Lung microvascular endothelial cell (primary cell): ENCODE measurements at places on chromosomes 13 and 19.

- DNase-seq = peak; percentile 70
These were observed 1.1 kb downstream of the NAXD start for GRCh38 chr13:110616103-110617101.

DNA sequence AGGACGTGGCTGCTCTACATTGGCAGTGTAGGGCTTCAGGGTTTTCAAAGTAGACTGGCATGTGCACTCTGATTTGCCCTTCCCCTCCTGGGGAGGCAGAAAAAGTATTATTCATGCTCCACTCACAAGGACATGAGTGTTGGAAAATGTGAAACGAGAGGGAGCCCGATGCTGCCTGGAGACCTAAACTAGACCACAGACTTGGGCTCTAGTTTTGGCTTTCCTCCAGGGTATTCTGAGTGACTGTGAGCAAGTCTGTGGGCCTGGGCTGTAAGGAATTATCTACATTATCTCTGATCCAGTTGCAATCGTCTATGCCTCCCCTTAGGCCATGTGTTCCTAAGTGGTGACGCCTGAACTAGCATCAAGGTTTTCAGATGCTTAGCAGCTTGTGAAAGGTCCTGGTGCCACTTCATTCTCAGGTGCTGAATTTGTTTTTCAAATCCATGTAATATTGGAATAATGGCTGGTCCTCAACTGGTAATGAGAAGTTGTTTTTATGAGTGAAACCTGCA lies 55.0 kb downstream of the MRPL57 start:
- no peak for DNase-seq

DNA sequence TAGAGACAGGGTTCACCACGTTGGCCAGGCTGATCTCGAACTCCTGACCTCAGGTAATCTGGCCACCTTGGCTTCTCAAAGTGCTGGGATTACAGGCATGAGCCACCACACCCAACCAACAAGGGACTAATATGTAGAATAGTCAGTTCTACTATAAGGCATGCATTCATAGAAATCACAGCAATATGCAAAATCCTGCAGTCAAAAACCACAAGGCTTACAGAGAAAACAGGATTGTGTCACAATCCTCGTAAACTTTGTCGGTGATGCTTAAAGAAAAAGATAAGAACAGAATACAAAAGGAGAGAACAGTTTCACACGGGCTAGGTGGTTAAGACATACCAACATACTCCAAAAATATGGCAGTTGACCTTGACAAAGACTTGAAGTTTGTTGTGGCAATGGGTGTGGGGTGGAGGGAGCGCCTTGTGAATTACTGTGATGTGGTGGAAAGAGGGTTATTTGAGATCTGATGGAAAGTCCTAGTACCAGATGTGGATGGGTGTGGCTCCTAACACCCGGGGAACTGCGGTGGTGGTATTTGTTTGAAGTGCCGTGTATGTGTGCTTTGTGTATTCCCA lies 12.4 kb downstream of the NOSIP start:
- no peak for DNase-seq

DNA sequence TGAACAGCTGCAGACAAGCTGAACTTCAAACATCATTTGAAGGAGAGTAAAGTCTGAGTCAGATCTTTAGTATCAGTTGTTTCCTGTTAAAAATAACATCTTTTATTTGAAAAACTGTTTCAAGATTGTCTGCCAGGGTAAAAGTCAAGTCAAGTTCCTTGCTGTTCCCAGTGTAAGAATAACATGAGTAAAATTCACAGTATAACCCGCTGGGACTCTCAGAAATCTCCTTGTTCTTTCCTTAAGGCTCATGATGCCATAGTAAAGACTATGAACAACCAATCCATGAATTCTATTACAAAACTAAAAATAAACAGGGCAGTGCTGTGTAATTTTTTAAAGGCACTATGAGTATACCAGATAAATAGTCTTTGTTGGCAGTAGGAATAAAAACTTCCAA lies 112.9 kb downstream of the IRS2 start:
- no peak for DNase-seq

GRCh38 chr13:28535734-28536133 lies 40.8 kb upstream of the FLT1 start:
- no peak for DNase-seq

DNA sequence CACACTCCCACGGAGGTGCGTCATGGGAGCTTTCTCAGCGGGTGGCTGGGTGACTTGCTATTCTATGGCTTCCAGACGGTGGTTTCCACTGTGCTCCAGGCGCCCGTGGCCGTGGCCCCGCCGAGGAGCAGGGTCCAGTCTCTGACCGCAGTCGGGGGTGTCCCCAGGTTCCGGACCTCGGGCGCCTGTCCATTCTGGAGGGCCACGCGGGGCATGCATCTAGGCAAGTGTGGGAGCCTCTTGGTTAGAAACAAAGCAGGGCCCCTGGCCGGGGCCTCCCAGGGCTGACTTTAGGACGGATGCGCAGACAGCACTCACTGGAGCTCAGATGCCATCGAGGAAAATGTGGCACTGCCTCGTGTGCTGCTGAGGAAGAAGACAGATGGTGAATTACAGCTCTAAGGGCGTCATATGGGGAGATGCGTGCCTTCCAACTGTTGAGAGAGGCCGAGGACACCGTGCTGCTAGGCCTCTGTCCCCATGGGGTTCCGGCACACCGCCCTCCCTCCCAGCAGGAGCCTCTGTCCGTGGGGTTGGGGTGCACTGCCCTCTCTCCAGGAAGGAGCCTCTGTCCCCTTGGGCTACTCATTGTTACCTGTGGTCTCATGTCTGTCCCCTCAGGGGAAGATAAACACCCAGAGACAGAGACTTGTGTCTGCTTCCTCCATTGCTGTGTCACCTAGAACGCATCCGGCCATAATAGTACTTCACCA lies 38.1 kb downstream of the TMEM255B start:
- DNase-seq = no peak

DNA sequence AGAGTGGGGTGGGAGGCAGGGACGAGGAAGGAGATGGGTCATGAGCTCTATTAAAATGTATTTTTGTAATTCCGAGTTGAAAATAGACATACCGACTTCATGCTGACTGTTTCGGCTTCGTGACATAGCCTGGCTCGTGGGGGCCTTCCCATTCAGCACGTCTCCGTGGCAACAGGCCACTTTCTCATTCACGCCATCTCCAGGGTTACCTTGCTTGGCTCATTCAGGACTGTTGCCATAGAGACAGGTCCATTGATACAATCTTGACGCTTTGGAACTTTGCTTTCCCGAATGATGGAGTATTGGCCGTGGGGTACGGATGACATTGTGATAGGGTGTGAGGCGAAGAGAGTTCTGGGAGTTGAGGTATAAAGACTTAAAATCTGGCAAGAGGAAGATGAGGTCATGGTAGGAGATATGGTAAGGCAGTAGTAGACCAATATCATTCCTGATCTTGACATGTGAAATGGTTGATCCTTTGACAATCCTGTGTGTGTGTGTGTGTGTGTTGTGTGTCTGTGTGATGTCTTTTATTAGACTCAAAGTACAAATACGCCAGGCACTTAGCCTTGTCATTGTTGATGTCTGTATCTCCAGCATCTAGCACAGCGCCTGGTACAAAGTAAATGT lies 97.3 kb downstream of the CACNA1A start:
- DNase-seq = no peak

DNA sequence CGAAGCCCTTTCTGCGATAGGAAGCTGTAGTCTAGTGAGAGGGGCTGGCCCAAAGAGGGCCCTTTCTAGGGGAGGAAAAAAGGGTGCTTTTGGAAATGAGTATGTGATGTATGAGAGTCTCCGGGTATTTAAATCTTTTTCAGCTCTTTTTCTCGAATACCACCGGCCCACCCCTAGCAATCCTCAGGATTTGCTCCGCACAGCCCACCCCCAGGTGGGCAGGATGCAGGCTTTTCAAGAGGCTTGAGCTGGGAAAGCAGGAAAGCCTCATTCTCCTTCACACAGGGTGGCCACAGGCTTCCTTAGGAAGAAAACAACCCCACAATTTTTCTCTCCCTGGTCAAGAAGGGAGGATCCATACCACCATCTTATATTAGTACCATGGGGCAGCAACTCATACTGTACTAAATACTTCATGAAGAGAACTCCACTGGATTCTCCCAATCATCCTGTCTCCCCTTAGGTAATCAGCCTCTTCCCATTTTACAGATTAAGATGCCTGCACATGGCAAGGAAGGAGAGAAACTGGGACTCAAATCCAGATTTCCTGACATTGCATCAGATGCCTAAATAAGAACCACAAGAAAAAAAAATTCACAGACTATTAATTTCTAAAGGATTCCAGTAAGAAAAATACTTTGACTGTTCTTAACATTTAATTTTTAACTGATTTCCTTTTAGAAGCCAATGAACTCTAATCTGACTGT lies 84.4 kb downstream of the STK24 start:
- DNase-seq = no peak

DNA sequence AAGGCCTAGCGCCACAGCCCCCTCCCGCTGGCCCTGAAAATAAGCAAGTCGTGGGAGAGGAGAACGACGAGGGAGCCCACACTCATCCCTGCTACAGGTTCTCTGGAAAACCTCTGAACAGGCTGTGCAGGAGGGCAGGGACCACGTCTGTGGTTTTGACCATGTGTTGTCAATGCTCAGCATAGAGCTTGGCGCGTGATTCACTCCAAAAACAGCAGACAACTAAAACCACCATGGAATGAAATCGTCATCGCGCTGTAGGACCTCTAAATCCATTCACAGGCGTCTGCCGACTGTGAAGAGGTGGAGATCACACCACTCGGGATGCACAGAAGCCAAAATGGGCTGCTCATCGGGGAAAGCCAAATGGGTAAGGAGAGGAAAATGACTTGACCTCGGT lies 121.3 kb downstream of the COL4A1 start:
- DNase-seq = no peak

DNA sequence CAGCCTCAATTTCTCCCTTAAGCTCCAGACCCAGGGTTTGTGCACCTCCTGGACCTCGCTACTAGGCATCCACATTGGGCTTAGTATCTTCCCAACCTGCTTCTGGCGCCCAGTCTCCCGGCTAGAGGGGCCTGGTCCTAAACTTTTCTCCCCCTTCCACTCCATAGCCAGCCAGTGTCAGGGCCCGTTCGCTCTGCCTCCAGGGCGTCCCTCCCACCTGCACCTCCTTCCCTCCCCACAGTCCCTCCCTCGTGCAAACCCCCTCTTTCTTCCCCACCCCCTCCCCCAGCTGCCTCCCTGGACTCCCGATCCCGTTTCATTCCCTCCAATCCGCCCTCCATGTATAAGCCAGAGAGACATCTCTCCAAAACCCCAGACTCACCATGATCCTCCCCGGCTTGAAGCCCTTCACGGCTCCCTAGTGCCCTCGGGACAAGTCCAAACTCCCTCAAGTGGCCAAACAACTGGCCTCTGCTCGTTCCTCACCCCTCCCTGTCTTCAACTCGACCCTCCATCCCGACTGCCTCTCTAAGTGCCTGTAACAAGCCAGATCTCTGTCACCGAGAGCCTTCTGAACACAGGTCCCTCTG lies 997 bp upstream of the SAMD4B start:
- DNase-seq = no peak

DNA sequence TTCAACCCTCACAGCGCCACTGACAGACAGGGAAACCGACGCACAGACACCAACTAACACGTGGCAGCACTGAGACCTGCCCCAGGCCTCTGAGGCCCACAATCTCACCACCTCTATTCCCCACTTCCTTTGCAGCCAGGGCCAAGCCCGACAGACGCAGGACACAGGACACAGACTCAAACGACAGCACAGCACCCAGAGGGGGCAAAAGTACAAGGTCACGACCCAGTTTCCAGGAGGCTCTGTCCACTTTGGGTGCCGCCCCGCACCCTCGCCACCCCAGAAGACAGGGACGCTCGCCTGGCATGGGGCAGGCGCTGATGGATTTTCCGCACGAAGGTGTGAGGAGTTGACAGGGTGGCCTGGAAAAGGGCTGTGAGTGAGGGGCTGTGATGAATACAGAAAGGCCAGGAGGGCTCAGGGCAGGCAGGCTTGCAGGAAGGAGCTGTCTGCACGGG lies 48.8 kb downstream of the MLLT1 start:
- DNase-seq = no peak

DNA sequence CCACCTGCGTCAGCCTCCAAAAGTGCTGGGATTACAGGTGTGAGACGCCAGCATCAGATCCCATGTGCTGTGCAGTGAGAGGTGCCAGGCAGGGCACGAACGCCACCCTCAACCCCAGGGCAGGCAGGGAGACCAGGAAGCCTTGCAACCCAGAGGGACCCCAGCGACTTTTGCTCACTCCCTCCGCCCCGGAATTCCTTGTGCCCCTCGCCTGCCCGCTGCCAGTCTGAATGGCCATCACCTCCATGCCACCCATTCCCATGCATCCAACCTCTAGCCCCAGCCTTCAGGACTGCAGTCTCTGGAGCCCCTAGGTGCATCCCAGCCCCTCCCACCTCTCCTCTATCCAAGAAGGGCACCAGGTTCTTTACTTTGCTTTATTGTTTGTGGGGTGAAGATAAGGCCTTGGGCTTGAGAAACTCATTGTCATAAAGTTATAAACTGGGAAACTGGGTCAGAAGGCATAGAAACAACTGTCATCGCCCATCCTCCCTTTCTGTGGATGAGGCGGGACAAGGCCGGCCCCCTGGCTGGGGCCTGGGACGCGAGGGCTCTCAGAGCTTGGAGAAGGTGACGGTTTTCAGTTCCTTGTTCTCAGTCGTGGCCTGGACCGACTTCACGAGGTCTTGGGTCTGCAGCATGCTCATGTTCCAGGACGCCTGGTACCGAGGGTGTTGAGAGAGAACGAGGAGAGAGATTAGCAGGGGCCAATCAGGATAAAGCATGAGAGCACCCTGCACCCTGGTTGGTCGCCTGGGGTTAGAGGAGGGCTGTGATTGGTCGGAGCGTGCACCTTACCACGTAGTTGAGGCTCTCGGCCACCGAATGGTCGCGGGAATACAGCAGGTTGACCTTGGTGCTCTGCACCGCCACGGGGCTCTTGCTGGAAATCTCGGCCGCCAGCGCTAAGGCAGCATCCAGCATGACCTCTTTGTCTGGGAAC lies 2.6 kb upstream of the LGALS4 start:
- DNase-seq = no peak

GRCh38 chr13:109593230-109593629 lies 193.2 kb downstream of the IRS2 start:
- DNase-seq = no peak

- DNase-seq = no peak
These were observed 40.0 kb downstream of the ESD start for GRCh38 chr13:46756977-46757376.

GRCh38 chr13:105672881-105673280 lies 862.6 kb downstream of the EFNB2 start:
- DNase-seq = no peak

DNA sequence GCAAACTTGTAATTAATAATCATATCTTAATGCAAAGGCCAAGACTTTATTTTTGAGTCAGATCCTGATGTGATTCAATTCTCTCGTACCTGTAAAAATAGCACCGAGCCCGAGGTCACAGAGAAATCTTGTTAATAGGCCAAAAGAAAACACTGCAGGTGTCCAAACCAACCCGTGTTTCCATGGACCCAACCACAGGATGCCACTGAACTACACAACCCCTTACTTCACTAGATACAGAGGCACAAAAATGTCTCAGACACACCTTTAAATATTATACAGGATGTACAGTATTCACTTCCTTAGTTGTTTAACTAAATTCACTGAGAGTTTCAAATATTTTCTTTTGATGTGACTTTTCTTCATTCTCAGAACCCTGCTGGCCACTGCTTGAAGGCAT lies 530.9 kb downstream of the MYO16 start:
- no peak for DNase-seq
